ENCODE measurements at places on chromosomes 12 and 14.

- no peak for DNase-seq
Observed at GRCh38 chr12:89889062-89889461, 180.4 kb upstream of the ATP2B1 start.

DNA sequence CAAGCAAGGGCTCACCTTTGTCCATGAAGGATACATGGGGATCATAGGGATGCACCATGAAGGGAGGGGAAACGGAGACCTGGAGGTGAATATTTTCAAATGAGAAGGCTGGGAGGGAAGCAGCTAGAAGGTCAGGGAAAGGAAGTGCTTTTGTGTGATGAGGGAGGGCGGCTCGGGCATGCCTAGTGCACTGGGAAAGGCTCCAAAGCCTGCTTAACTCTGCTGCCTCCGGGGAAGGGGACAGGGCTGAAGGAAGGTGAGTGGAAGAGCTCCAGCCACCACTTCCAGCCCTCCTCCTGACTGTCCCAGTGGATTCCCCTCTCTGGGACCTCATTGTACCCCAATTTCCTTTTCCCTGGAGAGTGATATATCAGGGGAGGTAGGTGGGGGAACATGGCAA, 149.4 kb upstream of the PRMT8 start:
- DNase-seq, result no peak

DNA sequence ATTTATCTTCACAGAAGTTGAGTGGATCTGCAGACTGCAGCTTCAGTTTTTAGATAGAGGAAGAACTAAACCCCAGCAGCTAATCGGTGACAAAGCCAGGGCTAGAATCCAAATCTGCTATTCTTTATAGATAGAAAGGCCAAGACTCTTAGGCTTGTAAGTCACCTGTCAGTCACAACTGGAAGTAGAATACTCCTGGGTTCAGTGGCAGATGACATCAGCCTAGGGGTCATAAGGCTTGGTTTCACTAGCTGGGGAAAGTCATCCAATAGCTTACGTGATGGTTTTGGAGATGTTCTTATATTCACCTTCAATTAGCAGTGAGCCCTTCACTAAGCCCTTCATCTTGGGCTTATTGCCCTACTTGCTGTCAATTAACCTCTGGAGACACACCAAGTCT, 93.4 kb downstream of the APAF1 start:
- no peak for DNase-seq

GRCh38 chr12:68122236-68122920, 37.2 kb downstream of the IFNG start:
- DNase-seq, result peak; percentile 18

DNA sequence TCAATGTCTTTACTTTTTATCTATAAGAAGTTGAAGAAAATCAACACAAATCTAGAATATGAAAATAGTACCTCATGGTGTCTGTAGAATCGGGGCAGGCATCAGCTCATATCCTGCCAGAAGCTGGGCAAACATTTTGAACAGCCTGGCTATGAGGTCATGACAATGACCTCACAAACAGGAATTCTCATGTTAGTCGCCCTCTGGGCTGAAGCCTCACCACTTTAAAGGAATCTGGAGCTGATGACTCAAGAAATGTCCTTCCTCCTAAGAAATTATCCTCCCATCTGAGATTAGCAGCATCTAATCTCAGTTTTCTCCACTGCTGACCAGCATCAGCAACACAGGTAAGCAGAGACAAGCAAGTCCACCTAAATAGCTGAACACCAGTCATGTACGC, 27.1 kb downstream of the CLIP1 start:
- peak; percentile 80 for DNase-seq

- DNase-seq, result peak; percentile 80
Observed at GRCh38 chr12:24898185-24898584, 50.7 kb downstream of the BCAT1 start.

- DNase-seq, result peak; percentile 83
Observed at GRCh38 chr12:89573051-89573810, 47.4 kb upstream of the POC1B start.

GRCh38 chr12:113196990-113197389, 11.5 kb downstream of the RITA1 start:
- peak; percentile 77 for DNase-seq

- DNase-seq, result peak; percentile 73
Observed at GRCh38 chr12:31035967-31036665, 37.5 kb upstream of the DDX11 start.

GRCh38 chr12:16348435-16349130, 1.1 kb downstream of the MGST1 start:
- DNase-seq, result no peak

DNA sequence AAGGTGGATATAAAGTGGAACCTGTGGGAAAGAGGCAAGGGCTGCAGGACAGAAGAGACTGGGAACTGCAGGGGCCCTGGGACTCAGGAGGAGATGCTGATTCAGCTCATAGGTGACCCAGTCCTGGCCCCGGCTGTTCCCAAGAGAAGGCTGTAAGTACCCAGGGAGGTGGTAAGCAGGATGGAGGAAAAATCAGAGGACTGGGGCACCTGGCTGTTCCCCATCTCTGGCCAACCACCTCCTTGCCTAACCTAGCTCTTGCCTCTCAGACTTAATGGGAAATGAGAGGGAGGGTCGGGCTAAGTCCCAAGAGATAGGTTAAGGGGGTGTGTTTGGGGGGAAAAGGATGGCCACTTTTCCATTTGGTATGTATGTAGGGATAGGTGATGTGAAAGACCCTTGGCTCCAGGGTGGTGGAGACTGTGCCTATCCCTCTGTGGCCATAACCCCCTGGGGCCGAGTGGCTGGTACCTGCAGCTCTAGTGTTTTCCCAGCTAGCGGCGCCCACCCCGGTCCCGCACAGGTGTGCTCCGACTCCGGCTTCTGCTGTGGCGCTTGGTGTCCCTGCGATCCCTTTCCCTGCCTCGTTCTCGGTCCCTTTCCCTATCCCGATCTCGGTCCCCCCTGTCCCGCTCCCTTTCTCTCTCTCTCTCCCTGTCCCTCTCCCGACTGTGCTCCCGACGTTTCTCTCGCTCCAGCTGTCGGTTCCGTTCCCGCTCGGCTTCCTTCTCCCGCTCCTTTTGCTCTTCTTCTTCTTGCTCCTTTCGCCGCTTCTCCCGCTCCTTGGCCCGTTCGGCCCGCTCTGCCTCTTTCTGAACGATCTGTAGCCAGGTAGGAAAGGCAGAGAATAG, 1.6 kb upstream of the CDH24 start:
- DNase-seq, result no peak

DNA sequence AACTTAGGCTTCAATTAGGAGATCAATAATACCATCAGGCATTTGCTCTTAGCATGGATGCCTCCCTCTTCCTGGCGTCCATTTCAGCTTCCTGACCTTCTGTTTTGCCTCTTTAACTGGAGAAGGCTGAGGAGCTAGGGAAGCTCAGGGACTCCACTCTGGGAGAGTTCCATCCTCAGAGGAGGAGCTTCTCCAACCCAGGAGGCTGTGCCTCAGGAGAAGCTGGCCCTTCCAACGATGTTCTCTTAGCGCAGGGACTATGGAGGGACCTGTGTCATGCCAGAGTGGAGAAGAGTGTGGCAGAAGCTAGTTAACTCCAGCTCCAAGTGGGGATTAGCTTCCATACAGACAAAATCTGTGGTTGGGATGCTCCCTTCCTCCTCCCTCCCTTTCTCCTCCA, 58.0 kb downstream of the KCNA5 start:
- no peak for DNase-seq
